Activated T-helper 1 cell treated with anti-CD3 and anti-CD28 coated beads, Interleukin-2, amount 50 U/mL, for 16 hours (primary cell): ENCODE measurements at places on chromosomes 7 and 10.

DNA sequence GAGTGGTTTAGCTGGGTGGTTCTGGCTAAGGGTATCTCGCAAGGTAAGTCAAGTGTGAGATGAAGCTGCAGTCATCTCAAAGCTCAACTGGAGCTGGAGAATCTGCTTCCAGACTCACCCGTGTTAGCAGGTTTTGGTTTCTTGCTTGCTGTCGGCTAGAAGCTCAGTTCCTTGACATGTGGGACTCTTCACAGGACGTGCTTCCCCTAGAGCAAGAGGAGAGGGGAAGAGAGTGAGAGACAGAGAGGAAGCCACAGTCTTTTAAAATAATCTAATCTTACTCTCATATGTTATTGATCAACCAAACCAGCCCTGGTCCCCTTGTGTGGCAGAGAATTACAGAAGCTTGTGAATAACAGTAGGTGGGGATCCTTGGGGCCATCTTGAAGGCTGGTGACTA is 199.5 kb downstream of the REEP3 start:
- no peak for DNase-seq

- no peak for DNase-seq
Measured at GRCh38 chr10:74924251-74924963, 98.0 kb downstream of the KAT6B start.

- no peak for DNase-seq
Measured at GRCh38 chr7:126774077-126774476, 478.7 kb downstream of the GRM8 start.

GRCh38 chr7:7789551-7789988 is 71.2 kb upstream of the RPA3 start:
- DNase-seq = no peak
